Mucosa of gallbladder (tissue), 1 donor: ENCODE measurements at places on chromosomes 2 and 18. TPM values are rescaled to one million over a fixed set of nuclear protein-coding genes. Genes with fewer than 3 reads are reported as not detected.

- DNase-seq, result no peak
Measured at GRCh38 chr2:176111309-176111663, 4.2 kb downstream of the HOXD11 start.

- no peak for DNase-seq
Measured at GRCh38 chr18:60875957-60876507, 457.2 kb upstream of the CDH20 start.

GRCh38 chr2:231201475-231201814 lies 3.0 kb downstream of the ARMC9 start:
- DNase-seq, result no peak

GRCh38 chr2:127722807-127723206 lies 21.5 kb downstream of the SFT2D3 start:
- no peak for DNase-seq

DNA sequence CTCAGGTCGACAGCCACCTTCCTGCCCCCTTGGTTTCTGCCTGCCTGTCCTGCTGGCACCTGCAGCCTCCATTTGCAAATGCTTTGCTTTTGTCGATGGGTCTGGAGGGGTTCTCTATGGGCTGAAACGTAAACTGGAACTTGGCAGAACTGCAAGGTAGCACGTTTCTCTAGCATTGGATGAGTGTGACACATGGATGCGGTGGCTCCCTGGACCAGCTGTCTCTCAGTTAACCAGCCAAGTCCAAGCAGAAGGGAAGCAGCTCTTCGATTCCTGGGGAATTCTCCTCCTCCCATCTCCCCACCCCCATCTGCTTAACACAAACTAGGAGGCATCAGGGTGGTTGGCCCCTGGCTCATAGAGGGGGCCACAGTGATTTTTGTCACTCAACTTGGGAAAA lies 57.3 kb downstream of the ITGB1BP1 start:
- no peak for DNase-seq

DNA sequence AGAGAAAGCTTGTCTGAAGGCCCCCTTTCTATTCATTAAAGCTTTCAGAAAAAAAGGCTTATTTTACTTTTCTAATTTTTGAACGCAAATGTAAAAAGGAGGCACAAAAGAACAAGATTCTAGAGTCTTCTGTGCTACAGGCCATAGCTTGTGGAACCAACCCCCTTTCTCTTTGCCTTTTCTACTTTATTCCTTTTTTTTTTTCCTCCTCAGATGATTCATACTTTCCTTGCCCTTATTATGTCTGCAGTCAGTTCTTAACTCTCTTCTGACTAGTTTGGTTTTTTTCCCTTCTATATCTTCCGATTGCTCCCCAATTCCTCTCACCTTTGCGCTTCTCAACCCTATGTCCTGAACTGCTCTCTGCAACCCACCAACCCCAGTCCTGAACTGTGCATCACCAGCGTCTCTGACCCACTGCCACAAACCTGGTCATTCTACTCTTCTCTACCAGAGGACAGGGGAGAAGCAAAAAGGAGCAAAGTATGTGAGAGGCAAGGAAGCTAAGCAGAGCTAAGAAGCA lies 56.9 kb upstream of the WIPF1 start:
- DNase-seq, result no peak

GRCh38 chr2:182300608-182301007 lies 126.2 kb downstream of the PDE1A start:
- DNase-seq, result no peak

- DNase-seq, result no peak
Measured at GRCh38 chr18:70576276-70577022, 287.6 kb downstream of the SOCS6 start.

DNA sequence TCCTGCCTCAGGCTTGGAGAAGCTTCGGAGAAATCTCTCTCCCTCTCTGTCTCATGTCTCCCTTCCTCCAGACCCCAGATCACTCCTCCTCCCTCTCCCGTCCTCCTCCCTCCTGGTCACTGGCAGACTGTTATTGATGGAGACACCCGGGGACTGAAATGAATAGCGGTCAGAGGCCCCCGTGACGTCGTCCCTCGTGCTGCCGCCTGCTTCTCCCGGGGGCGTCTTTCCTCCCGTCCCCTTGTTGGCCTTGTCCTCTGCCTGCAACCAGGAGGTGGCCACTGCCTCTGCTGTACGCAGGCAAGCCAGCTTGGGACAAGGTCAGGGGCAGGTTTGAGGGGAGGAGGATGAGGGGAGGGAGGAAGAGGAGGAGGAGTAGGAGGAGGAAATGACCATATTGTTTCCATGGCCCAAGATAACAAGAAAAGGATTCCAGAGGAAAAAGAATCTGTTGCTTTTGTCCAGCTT lies 78.2 kb downstream of the CELF4 start:
- no peak for DNase-seq

The MAP3K19 gene
- total RNA-seq, result not detected

The DNAJC5G gene
- total RNA-seq, result not detected
